Stimulated activated CD4-positive, alpha-beta T cell treated with anti-CD3 and anti-CD28 coated beads, Interleukin-12 subunit alpha, Interleukin-12 subunit beta, amount 100 ng/mL, for 48 hours (primary cell): ENCODE measurements at places on chromosomes 4 and X.

GRCh38 chr4:19780871-19781270 is 470.8 kb upstream of the SLIT2 start:
- DNase-seq: no peak

DNA sequence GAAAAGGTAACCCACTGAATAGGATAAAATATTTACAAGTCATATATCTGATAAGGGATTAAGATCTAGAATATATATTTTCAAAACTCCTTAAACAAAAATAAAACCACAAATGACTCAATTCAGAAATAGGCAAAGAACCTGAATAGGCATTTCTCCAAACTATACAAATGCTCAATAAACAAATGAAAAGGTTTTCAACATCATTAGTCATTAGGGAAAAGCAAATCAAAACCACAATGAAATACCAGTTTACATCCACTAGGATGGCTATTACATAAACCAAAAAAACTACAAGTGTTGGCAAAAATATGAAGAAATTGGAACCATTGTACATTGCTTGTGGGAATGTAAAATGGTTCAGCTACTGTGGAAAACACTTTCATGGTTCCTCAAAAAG is 167.0 kb upstream of the GALNT7 start:
- DNase-seq: no peak

- no peak for DNase-seq
Observed at GRCh38 chr4:184197536-184198082, 20.1 kb downstream of the ENPP6 start.

DNA sequence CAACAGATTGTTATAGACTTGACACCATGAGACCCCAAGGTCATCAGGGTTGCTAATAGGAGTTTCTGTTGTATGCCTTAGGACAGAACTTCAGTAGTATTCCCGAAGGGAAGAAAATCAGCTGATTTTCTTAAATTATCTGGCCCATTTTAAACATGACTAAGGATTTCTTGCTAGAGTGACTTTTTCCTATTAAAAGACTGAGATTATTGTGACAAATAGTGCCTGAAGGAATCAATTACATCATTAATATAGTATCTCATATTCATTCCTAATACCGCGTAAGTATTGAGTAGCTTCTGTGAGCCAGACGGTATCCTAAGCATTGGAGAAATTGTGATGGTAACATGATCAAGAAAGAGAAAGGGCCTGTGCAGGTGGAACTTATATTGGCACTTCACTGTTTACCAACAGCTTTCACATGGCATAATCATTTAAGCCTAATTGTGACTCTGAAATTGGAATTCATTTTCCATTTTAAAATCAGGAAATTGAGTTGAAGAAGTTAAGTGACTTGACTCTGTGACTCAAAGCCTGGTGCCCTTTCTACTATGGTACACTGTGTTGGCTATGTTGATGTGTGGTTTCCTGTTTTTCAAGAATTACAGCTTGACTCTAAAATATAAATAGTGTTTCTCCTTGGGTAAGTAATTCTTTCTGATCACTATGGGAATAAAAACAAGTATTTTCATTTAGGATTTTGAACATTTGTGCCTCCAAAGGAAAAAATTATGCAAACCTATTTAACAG is 4.1 kb downstream of the AFF1 start:
- no peak for DNase-seq

DNA sequence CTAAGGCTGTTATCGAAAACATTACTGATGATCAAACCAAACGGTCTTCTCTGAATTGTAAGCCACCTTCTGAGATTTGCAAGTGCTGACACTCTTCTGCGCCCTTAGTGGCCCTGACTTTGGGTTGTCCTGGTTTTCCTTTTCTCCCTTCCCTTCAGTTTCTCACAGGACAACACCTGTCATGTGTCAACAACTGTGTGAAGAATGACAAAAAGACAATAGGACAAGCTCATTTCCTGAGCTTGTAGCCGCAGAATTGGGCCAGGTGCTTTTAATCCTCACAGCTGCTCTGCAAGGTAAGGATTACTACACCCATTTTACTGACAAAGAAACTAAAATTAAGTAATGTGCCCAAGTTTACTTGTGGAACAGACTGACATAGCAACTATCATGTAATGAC is 44.9 kb upstream of the TXK start:
- DNase-seq: no peak
